ENCODE measurements at places on chromosomes 5 and 9.

DNA sequence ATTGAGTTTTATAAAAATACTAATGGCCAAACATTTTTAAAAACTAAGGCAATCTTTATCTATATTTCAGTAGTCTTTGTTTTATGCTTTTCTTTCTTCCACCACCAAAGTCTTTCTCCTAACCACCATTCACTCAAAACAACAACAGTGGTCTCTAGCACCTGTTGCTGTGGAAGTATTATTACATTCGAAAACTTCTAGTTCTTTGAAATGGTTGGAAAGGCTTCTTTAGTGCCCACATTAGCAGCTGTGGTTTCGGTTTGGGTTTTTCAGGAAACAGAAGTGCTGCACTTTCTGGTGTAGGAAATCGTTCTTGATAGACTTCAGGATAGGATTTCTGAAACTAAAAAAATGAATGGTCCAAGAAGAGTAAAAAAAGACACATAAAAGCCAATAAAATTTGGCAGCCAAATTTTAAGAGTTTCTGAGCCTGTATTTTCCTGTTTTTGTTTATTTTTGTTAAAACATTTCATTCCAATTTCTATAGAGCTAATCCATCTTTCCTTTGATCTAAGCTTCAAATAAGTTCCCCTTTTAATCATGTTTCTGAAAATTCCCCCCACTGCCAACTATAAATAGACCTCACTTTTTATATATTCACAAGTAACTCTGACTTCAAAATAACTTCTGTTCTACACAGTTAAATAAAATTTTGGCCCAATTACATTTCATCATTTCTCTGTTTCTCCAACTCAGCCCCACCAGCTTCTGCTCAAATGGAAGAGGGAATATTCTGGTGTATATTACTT lies 102.2 kb downstream of the DEPDC1B start:
- H3K27ac ChIP-seq = no peak overlapping the region
- no peaks in the 10 kb centered on the region for H3K27me3 ChIP-seq
- H3K4me3 ChIP-seq = no peak overlapping the region

DNA sequence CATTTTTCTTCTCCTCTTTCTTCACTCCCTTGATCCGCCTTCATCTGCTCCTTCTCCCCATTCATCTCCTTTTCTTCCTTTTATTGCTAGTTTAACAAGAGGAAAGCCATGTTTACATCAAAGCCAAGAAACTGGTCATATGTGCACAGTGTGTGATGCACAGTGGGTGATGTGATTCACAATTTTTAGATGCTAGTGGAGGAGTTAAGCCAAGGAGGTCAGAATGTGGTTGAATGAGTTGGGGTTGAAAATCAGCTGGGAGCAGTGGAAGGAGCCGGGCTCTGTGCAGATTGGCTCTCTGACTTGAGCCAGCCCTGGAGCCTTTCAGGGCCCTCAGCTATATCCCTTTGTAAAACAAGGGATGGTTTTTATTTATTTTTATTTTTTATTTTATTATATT lies 7.3 kb downstream of the ACER2 start:
- no peak for DNase-seq
- no peak overlapping the region for H3K4me3 ChIP-seq
- no peaks in the 10 kb centered on the region for H3K27me3 ChIP-seq
- H3K27ac ChIP-seq = no peak overlapping the region
- no peaks in the 10 kb centered on the region for H3K36me3 ChIP-seq
- H3K4me1 ChIP-seq = no peaks in the 10 kb centered on the region

DNA sequence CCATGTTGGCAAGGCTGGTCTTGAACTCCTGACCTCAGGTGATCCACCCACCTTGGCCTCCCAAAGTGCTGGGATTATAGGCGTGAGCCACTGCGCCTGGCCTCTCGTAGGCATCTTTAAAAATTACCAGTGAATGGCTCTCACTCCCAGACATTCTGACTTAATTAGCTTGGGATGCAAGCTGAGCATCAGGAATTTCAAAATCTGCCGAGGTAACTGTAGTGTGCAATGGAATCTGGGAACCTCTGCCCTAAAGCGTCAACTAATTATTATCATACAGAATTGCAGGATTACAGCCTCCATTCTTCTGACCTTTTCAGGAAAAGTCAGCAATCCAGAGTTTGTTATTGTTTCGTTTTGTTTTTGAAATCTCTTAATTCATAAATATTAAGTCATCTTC lies 213.4 kb upstream of the DMAC1 start:
- no peak overlapping the region for H3K27ac ChIP-seq
- H3K27me3 ChIP-seq = no peaks in the 10 kb centered on the region
- H3K4me3 ChIP-seq = no peak overlapping the region
- no peaks in the 10 kb centered on the region for H3K4me1 ChIP-seq
- no peak for DNase-seq

- H3K4me1 ChIP-seq = no peaks in the 10 kb centered on the region
- H3K4me3 ChIP-seq = no peak overlapping the region
- H3K27ac ChIP-seq = no peak overlapping the region
- H3K27me3 ChIP-seq = no peaks in the 10 kb centered on the region
- DNase-seq = no peak
- no peaks in the 10 kb centered on the region for H3K36me3 ChIP-seq
Measured at GRCh38 chr5:39257554-39257953, 38.2 kb upstream of the FYB1 start.

- H3K27me3 ChIP-seq = no peaks in the 10 kb centered on the region
- no peak overlapping the region for H3K4me3 ChIP-seq
- no peak for DNase-seq
- H3K36me3 ChIP-seq = no peaks in the 10 kb centered on the region
- H3K27ac ChIP-seq = no peak overlapping the region
Measured at GRCh38 chr5:2556375-2556966, 195.0 kb downstream of the IRX2 start.

- no peak for DNase-seq
- H3K4me3 ChIP-seq = no peak overlapping the region
- H3K27ac ChIP-seq = no peak overlapping the region
Measured at GRCh38 chr9:126499911-126500599, 113.7 kb upstream of the LMX1B start.

DNA sequence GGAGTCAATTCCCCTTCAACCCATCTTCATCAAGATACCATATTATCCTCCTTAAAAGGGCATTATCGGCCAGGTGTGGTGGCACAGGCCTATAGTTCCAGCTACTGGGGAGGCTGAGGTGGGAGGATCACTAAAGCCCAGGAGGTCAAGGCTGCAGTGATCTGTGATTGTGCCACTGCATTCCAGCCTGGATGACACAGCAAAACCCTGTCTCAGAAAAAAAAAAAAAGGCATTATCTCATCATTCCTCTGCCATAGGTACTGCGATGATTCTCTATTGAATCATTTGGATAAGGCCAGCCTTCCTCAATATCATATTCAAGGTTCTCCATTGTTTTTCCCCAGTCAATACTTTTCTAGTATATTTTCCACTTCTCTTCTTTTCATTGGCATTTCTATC lies 39.2 kb upstream of the RAB3C start:
- DNase-seq = no peak
- H3K27ac ChIP-seq = peak overlapping the region; percentile 67
- H3K4me1 ChIP-seq = peaks cover 38% of the 10 kb centered on the region

DNA sequence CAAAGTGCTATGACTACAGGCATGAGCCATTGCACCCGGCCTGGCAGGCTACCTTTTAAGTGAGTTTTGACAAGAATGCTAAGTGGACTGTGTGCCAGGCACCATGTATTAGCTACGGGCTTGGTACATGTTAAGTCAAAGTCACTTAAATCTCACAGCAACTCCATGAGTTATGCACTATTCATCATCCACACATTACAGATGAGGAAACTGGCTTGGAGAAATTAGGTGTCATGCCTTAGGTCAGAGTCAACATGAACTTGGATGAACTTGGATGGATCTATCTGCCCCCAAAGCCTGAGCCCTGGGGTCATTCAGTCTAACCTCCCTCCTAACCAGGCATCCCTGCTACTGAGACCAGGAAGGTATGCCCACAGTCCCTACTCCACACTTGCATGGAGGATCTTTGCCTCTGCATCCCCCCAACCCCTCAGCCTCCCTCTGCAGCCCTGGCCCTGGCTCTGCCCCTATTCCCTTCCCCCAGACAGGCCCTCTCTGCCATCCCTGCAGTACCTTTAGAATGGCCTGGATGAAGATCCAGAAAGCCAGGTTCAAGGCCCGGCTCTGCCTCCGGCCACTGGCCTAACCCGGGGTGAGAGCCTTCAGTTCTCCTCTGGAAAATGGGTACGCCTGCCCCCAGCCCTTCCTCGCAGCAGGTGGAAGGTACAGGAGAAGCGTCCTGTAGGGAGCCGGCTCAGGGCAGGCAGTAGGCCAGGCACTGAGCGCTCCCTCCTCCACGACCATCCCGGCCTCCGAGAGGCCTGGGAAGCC lies 685 bp upstream of the ADGRD2 start:
- no peaks in the 10 kb centered on the region for H3K36me3 ChIP-seq
- no peaks in the 10 kb centered on the region for H3K4me1 ChIP-seq
- DNase-seq = no peak
- no peak overlapping the region for H3K4me3 ChIP-seq
